GM04503 (cell line): ENCODE measurements at places on chromosomes 1 and 21.
A peak's percentile ranks its signal among the peaks of the same experiment; 100 is the strongest.

DNA sequence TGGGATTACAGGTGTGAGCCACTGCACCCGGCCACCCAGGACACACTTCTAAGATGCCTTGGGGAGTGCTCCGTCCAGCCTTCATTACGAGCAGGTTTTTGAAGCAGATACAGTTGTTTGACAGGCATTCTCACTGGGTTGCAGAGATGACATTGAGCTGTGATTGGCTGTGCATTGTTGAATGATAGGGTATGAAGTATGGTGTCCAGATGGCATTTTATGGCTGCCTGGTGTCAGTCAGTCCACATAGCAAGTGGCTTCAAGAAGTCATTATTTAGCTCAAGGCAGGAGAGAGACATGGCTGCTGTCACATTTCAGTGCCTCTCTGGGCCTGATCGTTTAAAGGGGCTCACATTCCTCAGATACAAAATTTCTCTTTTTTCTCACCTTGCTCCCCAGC is 14.8 kb upstream of the PADI2 start:
- no peak for DNase-seq

GRCh38 chr1:85374160-85374559 is 90.8 kb downstream of the DDAH1 start:
- peak; percentile 71 for DNase-seq

DNA sequence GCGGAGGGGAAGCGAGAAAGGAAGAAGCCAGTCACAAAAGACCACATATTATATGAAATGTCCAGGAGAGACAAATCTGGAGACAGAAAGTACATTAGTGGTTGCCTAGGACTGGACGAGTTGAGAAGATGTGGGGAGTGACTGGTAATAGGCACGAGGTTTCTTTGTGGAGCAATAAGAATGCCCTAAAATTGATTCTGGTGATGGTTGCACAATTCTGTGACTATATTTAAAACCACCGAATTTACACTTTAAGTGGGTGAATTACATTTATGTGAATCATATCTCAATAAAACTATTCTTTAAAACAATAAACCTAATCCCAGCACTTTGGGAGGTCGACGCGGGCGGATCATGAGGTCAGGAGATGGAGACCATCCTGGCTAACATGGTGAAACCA is 63.1 kb downstream of the ZNF281 start:
- DNase-seq: peak; percentile 49

- no peak for DNase-seq
These were observed 213.8 kb downstream of the PLA2G4A start for GRCh38 chr1:187042538-187042937.

GRCh38 chr1:2785631-2786328 is 15.7 kb downstream of the TTC34 start:
- no peak for DNase-seq

- DNase-seq: no peak
These were observed 35.8 kb downstream of the PTPRF start for GRCh38 chr1:43566382-43567044.

DNA sequence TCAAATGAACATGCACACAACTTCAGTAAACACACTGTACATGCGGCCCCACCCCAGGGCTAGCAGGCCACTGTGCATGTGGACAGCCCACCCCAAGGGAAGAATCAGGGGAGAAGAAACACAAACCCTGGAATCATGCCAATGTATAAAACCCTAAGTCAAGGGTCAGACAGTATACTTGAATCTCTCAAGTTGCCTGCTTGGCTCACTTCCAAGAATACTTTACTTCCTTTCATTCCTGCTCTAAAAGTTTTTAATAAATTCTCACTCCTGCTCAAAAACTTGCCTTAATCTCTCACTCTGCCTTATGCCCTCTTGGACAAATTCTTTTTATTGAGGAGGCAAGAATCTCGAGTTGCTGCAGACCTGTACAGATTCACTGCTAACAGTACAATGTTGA is 231.2 kb upstream of the CACYBP start:
- no peak for DNase-seq

- DNase-seq: no peak
These were observed 194.5 kb downstream of the LHX8 start for GRCh38 chr1:75328691-75329090.

- no peak for DNase-seq
These were observed 68.8 kb upstream of the LYST start for GRCh38 chr1:235935235-235936225.

DNA sequence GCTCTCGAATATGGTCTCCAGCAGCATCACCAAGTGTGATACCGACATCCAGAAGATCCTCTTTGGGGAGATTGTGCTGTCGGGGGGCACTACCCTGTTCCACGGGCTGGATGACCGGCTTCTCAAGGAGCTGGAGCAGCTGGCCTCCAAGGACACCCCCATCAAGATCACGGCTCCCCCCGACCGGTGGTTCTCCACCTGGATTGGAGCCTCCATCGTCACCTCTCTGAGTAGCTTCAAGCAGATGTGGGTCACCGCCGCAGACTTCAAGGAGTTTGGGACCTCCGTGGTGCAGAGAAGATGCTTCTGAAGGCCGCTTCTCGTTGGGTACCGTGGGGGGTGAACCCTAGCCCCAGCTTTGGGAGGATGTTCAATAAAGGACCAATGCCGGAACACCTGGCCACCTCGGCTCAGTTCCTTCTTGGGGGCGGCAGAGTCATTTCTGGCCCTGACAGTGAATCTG is 1.3 kb downstream of the ACTRT2 start:
- no peak for DNase-seq

GRCh38 chr1:223864084-223864483 is 18.3 kb upstream of the TP53BP2 start:
- DNase-seq: no peak

- no peak for DNase-seq
These were observed 94.3 kb upstream of the EDN2 start for GRCh38 chr1:41578712-41579335.

GRCh38 chr21:42293649-42294272 is 21.4 kb downstream of the TFF3 start:
- DNase-seq: no peak
